Activated naive CD8-positive, alpha-beta T cell treated with anti-CD3 and anti-CD28 coated beads for 36 hours (primary cell): ENCODE measurements at places on chromosomes 12 and 14. TPM values are rescaled to one million over a fixed set of nuclear protein-coding genes. Genes with fewer than 3 reads are reported as not detected.
A peak's percentile ranks its signal among the peaks of the same experiment; 100 is the strongest.

DNA sequence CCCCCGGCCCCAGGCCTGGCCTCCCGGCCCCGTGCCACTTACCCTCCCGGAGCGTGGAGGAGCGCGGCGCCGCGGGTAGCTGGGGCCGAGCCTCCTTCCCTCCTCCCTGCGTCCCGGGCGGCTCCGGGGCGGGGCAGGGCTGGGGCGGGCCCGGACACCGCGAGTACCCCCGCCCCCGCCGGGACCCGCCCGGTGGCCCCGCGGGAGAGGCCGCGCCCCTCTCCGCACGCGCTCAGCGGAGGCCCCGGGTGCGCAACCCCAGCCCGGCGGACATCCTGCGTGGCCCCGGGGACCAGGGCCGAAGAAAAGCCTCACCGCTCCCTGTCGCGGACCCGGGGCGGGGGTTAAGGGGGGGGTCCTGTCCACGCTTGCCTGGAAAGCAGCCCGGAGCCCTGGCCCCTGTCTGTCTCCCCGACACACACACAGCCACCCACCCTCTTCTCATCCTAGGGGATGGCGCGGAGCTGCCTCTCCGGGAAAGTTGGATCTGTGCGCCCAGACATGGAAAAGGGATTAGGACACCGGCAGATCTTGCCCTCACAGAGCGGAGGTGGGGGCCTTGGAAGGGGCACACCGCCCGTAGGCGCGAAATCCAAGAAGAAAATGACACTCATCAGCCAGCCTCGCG is at the start of gene SYNE3:
Gene SYNE3, minus strand, starts transcription at position 97 of the 628 bp plus-strand sequence. CDS start 40,829 bp downstream, outside the sequence.
- DNase-seq: peak; percentile 74

DNA sequence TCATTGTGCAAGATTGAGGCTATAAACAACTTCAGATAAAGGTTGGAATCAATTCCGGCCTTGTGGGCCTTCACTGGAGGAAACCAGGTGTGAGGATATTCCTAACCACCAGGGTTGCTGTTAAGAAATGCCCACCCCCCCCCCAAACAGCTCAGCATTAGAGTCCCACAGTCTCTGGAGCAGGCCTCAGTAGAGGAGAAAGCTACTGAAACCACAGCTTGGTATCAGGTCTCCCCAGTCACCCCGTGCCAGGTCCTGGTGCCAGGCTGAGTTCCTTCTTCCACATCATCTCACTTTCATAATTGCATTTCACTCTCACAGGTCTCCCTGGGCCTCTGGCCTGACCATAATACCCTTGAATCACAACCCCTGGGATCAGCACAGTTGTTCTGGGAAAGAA is 12.5 kb downstream of the GALNT6 start:
- DNase-seq: no peak

The SLC17A8 gene
- total RNA-seq: not detected

DNA sequence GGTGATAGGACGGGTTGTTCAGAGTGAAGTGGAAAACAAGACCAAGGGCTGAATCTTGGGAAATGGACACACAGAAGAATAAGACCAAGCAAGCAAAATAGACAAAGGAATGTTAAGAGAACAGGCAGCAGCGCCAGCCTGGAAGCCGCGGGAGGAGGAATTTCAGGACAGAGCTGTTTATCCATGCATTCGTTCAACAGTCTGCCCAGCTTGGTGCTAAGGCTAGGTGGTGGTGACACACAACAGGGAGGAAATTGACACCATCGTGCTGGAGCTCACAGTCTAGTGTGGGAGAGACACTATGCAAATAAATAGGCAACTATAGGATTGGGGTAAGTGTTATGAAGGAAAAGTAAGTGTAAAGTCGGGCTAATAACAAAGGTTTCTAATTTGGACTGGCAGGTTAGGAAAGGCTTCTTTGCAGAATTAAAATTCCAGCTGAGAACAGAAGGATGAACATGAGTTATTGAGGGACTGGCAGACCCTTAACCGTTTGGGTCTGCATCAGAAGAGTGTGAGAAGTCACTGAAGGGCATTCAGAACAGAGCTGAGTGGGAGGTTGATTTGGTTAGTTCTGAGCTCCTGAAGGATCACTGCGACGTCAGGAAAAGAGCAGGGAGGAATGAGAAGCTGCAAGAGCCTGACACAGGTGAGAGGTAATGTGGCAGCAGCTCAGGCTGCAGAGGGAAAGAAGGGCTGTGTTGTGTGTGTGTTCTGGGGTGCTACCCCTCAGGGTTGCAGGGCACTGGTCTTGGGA is 242.6 kb upstream of the FKBP4 start:
- no peak for DNase-seq

DNA sequence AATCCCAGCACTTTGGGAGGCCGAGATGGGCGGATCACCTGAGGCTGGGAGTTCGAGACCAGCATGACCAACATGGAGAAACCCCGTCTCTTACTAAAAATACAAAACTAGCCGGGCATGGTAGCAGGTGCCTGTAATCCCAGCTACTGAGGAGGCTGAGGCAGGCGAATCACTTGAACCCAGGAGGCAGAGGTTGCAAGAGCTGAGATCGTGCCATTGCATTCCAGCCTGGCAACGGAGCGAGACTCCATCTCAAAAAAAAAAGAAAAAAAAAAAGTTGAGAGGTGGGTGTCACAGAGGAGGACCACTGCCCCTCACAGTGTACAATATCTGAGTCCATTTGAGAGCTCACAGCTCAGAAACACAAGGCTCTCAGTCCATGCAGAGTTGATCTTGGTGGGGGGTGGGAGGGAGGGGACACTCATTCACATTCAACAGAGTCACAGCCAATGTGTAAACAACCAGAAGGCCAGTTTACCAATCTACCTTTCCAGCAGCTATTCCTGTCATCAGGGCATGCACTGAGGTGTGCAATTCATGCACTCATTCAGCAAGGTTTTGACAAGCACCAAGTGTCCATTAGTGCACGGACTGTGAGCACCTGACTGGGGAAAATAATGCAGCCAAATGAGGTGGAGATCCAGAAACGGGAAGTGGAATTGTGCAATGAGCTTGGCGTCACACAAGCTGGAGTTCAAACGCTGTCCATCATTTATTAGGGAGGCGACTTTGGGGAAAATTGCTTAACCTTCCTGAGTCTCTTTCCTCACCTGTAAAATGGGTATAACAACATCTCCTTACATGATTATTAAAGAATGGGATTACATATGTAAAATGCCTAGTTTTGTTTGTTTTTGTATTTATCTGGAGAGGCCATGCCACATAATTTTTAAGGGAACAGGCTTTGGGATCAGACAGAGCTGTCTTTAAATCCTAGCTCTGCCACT is 4.4 kb upstream of the EIF5 start:
- no peak for DNase-seq

- DNase-seq: peak; percentile 61
Measured at GRCh38 chr14:77139540-77140358, 1.8 kb downstream of the ZDHHC22 start.

- peak; percentile 70 for DNase-seq
Measured at GRCh38 chr14:35400648-35401421, 3.7 kb downstream of the NFKBIA start.

The CAPS2 gene
- 3.0 TPM for total RNA-seq

- DNase-seq: no peak
Measured at GRCh38 chr12:41663598-41664265, 475.6 kb downstream of the PDZRN4 start.

DNA sequence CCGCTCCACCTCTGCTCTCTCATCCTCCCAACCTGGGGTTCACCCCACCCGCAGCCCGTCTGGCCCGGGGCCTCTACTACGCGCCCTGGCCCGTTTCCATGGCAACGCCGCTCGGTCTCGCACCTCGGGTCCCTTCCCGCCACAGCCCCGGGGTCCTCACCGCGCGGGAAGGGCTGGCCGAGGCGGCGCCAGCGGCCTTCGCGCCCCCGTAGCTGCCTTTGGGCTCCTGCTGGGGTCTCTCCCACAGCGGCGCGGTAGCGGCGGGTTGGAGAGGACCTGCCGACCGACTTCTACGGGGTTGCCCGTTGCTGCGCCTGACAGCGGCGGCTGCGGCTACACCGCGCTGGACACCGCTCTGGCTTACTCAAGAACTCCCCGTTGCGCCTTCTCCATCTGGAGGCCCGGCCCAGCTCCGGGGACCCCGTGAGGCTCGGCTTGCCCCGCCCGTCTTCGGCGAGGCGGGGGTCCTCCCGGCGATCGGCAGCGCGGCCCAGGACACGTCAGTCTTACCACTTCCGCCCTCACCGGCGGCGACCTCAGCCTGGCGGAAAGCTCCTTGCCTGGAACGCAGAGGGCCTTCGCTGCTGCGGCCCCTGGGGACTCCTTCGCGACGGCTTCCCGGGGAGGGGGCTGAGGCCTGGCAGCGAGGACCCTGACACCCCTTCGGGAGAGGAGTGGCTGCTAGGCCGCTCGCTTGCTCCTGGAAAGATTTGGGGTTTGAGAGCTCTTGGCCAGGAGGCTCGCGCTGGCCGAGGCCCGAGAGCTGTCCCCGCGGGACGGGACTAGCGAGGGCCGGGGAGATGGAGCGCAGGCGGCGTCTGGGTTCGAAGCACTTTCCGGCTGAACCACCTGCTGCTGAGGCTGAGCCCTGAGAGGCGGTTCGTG is at the start of gene TM9SF1:
Gene TM9SF1, minus strand, starts transcription at position 256 of the 885 bp plus-strand sequence. CDS start 422 bp downstream, outside the sequence.
- DNase-seq: peak; percentile 90

- DNase-seq: no peak
Measured at GRCh38 chr12:123474485-123475245, 16.7 kb downstream of the SNRNP35 start.

DNA sequence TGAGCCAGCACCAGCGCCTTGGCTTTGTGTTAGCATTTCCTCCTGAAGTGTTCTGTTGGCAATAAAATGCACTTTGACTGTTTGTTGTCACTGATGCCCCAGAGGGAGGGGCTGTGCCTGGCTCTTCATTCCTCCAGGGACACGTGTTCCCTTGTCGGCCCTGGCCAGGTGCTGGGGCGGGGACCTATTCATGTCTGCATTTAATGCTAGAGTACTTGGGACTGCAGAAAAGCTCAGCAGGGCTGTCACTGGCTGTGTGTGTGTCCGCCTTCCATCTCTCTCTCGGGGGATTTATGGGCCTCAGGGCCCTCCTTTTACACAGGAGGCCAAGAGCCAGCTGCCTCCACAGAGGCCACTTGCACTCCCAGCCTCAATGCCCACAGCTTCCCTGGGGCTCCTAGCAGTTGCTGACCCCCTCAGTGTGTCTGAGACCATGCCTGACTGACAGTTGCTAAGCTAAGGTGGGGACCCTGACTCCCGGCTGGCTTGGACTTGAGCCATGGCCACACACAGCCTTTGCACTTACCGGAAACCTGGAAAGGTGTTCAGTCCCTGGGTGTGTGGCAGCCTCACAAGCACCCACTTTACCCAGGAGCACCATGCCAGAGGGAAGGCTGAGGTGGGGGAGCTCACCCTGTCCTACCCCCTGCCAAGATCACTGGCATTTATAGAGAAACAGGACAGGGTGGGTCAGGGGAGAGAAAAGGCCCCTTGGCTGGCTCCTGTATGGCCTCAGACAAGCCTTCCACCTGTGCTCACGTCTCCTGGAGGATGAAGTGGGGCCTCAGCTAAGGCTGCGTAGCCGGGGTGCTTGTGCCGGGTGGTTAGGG is 27.8 kb downstream of the HIP1R start:
- DNase-seq: no peak

The ARPC3 gene
- 284 TPM for total RNA-seq

DNA sequence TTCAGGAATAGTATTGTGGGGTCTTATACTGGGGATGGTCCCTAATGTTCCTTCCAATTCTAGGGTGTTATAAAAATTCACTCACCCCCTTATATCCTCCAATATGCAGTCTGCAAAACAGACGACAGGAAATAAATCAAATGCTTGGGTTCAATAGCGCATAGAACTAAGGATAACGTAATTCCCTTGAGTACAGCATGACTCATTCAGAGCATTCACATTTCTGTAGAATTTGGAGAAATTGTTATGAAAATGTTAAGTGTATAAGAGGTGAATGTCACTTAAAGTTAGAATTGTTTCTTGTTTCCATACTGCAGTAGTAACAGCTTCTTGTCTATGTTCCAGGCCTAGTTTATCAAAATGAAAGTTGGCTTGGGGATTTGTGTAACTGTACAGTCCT is 271.4 kb downstream of the RPS29 start:
- DNase-seq: no peak

DNA sequence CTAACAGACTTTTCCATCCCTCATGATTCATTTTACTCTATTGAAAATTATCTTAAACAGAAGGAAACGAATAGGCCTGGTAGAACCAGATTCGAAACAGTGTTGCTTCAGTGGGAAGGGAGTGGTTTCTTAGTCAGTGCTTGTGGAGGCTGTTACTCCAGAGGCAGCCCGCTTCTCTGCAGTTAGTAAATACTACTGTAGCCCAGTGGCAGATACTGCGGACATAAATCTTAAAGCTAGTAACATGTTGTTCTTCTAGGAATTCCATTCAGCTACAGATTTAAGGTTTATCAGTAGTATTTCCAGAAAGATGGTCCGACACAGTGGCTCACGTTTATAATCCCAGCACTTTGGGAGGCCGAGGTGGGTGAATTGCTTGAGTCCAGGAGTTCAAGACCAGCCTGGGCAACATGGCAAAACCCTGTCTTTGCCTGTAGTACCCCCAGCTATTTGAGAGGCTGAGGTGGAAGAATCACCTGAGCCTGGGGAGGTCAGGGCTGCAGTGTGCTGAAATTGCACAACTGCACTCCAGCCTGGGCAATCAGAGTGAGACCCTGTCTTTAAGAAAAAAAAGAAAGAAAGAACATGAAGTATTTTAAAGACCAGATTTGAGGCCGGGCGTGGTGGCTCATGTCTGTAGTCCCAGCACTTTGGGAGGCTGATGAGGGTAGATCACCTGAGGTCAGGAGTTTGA is 45.9 kb downstream of the DIP2B start:
- DNase-seq: no peak

DNA sequence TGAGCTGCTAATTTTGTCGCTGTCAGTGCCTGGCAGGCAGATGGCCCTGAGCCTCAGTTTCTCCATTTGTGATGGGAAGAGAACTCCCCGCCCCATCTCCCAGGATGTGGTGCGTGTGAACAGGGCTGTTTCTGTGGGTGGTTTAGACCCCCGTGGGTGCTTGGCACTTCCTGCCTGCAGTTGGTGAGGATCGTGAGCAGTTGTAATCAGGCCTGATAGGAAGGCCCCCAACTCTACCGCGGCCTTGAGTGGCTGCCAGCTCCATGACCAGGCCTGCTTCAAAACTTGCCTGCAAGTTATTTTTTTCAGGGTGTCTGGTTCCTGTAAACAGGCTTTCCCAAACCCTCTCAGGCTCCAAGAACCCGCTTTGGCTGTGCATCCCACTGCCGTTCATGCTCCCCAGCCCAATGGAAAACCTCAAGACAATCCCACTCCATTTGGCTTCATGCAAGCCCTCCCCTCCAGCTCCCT is 138.4 kb downstream of the ZFP36L1 start:
- DNase-seq: no peak

DNA sequence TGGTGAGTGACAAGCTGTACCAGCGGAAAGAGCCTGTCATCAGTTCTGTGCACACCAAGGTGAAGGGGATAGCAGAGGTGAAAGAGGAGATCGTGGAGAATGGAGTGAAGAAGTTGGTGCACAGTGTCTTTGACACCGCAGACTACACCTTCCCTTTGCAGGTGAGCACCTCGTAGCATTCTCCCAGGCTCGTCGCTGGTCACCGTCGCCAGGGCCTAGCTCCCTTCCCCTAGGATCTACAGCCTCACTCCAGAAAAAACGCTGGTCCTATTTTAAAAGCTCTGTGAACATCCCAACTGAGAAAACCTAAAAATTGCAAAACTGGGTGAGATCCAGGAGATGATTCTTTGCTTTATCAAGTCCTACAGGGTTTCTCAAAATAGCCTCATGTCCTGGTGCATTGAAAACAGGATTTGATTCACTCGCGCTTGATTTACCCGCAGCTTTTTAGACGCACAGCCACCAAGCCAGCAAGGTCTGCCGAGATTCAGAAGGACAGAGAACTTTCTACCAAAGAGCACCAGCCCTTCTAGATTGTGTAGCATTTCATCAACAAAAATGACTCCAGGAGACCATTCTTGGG is 22.2 kb downstream of the P2RX7 start:
- DNase-seq: no peak

GRCh38 chr12:120180975-120181374 is 13.5 kb downstream of the GCN1 start:
- DNase-seq: no peak
